ENCODE measurements at places on chromosomes 12 and 14.

GRCh38 chr12:13175499-13175898, 21.0 kb upstream of the EMP1 start:
- no peak for DNase-seq

GRCh38 chr12:5899675-5900074, 45.4 kb downstream of the ANO2 start:
- no peak for DNase-seq

DNA sequence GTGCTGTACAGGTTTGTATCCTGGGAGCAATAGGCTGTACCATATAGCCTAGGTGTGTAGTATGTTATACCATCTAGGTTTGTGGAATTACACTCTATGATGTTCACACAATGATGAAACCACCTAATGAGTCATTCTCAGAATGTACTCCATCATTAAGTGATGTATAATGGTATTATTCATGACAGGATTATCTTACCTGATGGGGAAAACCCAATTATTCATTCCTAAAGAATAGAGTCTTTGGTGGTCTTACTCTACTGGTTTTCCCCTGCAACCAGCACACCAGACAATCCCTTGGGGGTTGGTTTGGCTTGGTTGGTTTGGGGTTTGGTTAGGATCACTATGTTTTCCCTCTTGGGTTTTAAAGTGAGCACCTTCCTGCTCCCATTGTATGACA, 12.6 kb upstream of the OR10P1 start:
- no peak for DNase-seq

DNA sequence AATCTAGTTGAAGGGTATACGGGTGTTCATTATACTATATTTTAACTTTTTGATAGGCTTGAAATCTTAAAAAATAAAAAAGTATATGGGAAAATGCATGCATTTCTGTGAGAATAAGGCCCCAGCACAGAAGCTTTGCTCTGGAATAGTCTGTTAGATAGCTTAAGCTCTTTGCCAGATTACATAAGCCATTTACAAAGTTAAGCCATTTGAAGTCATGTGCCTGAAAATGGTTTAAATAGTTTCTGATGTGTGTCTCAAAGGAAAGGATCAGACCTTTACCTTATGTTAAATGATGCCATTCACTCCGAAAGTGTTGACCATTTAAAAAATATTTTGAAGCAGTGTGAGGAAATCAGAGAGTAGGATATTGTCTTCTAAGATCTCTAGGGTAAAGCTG, 51.3 kb downstream of the WASHC4 start:
- no peak for DNase-seq

GRCh38 chr12:1184402-1184801, 193.4 kb downstream of the ERC1 start:
- DNase-seq: no peak

DNA sequence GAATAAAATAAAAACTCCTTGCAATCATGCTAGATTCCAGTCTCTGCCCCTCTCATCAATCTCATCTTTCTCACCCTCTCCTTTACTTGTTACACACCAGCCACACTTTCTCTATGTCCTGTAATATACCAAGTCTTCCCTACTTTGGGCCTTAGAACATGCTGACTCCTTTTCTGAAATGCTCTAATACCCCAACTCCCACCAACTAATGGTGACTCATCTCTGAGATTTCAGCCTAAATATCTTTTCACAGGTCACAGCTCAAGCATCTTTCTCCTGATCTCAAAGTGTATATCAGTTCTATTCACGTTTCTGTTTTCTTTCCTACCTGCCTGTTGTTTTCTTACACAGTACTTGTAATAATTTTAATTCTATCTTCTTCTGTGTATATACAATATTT, 378.9 kb upstream of the PRICKLE1 start:
- DNase-seq: no peak

DNA sequence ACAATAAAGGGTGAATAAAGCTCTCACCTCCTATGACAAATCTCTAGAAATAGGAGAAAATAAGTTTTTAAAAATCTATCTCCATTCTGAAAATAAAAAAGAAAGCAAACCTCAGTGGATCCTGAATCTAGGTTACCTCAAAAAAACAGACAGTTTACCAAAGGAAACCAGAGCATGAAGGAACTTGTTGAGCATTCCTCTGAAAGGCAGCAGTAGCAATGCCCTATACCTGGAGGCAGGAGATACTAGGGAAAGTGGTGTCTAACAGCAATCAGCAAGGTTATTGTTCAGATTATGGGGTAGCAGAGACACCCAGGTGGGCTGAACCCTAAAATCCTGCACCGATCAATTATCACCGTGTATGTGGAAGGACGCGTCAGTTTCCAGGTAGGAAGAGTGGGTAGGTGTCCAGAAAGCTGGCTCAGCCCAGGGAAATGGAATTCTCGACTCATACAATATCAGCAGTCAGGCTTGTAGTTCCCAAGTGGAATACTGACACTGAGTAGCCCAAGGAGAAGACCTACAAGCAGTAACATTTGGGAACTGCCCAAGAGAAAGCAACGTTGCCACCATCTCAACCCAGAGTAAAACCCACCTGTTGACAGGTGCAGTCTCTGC, 128.3 kb downstream of the ST8SIA1 start:
- DNase-seq: no peak

- DNase-seq: no peak
Observed at GRCh38 chr14:94601884-94602391, 10.3 kb upstream of the SERPINA3 start.

GRCh38 chr12:106692896-106693820, 81.3 kb upstream of the RIC8B start:
- DNase-seq: no peak

DNA sequence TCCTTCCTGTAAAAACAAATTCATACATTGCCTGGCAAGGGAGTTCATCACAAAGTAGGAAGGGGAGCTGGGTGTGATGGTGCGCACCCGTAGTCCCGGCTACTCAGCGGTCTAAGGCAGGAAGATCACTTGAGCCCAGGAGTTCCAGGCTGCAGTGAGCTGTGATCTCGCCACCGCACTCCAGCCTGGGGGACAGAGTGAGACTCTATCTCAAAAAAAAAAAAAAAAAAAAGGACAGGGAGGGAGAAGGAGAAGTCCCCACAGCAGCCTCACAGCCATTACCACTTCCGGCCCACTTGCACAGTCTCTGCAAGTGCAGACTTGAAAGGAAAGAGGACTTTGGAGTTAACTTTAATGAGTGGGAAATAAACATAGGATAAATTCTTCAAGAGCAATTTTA, 121.0 kb downstream of the FBXL14 start:
- DNase-seq: no peak

- DNase-seq: no peak
Observed at GRCh38 chr12:19896041-19896440, 456.7 kb downstream of the AEBP2 start.

GRCh38 chr12:49921936-49922335, 18.2 kb upstream of the FAIM2 start:
- no peak for DNase-seq

- DNase-seq: no peak
Observed at GRCh38 chr14:55580470-55581341, 699 bp downstream of the KTN1 start.

DNA sequence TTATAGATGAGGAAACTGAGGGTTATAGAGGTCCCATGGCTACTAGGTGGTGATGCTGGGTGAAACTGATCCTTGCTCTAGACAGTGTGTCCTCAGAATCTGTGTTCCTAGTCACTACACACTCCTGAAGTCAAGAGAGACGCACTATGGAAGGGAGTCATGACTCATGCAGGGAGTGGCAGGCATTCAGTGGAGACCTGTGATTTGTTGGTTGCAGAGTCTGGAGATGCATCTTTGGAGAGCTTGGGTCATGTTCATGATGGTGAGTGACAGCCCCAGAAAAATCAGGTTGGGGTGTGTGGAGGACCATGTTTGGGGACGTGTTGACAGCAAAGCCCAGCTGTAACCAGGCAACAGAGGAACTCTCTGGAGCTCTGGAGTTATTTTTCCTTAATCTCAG, 38.0 kb upstream of the FBXO21 start:
- DNase-seq: no peak

- no peak for DNase-seq
Observed at GRCh38 chr14:77214216-77214615, 32.6 kb downstream of the TMEM63C start.

DNA sequence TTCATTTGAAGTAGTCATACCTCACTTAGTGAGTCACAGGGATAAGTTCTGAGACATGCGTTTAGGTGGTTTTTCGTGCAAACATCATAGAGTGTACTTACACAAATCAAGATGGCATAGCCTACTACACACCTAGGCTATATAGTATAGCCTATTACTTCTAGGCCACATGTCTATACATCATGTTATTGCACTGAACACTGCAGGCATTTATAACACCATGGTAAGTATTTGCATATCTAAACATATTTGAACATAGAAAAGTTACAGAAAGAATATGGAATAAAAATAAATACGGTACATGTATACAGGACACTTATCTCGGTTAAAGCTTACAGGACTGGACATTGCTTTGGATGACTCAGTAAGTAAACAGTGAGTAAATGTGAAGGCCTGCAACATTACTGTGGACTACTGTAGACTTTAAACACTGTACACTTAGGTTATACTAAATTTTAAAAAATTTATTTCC, 670.6 kb downstream of the SLC16A7 start:
- DNase-seq: no peak

DNA sequence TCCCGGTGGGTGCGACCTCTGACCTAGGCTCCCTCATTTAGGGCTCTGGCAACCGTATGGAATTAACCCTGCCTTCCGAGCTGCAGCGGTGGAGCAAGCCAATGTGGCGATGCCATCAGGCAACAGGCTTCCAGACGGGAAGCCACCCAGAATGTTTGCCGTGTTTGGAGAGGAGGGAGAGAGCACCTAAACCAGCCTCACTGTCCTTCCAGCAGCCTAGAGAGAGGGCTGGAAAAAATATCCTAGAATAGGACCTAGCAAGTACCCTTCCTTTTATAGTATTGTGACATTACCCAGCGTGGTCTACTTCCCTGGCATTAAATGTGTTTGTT, 287 bp upstream of the SLC2A13 start:
- no peak for DNase-seq

- no peak for DNase-seq
Observed at GRCh38 chr14:100526632-100527031, 60.6 kb downstream of the BEGAIN start.

DNA sequence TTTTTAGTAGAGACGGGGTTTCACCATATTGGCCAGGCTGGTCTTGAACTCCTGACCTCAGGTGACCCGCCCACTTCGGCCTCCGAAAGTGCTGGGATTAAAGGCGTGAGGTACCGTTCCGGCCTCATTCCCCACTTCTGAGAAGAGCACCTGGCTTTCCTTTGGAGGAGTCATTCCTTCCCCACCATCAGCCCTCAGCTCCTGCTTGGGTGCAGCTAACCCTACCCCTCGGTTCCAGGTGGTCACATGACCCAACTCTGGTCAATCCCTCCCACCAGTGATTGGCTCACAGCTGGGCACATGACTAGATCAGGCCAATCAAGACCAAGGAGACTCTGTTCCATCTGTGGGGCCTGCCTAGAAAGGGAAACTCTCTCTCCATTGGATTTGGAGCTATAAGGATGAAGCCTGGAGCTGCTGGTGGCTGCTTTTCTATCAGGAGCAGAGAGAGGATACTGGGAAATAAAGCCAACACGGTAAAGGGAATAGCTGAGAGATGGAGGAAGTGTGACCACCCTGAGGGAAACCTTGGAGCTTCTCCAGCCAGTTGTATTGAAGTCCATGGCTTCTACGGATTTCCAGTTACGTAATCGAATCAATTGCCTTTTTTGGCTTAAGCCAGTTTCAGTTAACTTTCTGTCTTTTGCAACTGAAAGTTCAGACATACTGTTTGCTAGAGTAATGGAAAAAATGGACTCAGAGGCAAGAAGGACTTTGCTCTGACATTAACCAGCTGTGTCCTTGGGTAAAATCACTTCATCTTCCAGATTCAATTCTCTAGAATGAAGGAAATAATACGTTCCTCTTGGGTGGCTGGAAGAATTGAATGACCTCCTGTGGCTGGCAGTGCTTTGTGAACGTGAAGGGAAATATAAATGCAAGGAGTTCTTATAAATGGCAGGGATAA, 19.7 kb upstream of the IFT81 start:
- no peak for DNase-seq

- no peak for DNase-seq
Observed at GRCh38 chr12:113403435-113404415, at the start of gene SDS. SDS (minus strand) TSS chr12:113403887; CDS start chr12:113399708, 4,179 bp downstream.

- DNase-seq: no peak
Observed at GRCh38 chr12:119710374-119710964, 42.5 kb downstream of the PRKAB1 start.

GRCh38 chr12:27505109-27505508, 18.9 kb upstream of the PPFIBP1 start:
- DNase-seq: no peak

GRCh38 chr12:269191-269590, 6.6 kb upstream of the SLC6A13 start:
- DNase-seq: no peak

- no peak for DNase-seq
Observed at GRCh38 chr12:2559931-2560330, 234.8 kb upstream of the FKBP4 start.

DNA sequence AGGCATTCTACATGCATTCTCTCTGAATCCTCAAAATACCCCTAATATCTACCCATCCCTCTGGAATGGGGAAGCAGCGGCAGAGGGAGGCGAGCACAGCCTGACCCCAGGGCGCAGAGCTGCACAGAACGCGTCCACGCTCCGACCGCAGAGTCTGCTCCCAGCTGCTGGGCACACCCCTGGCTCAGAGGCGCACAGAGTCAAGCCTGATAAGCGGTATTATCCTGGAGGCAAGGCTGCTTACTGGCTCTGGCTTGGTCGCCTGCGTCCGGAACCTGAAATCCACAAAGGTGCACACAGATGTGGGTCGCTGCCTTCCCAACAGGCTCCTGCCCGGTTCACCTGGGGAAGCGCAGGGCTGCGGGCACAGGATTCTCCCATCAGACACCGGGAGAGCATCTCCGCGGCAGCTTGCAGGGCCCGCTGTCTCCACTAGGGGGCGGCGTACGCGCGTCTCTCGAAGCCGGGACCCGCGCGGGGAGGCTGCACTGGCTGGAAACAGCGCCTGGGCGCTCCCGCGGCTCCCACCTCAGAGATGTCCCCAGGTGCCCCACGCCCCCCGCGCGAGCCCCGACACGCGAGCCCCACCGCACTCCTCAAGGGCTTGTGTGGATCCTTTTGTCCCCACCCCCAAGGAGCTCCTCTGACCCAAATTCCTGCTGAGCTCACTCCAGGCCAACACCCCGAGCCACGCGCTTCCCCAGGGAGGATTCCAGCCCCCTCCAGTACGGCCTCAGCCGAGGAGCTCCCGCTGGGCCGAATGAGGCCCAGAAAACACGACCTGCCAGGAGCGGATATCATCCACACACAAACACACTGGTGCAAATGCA, 120.1 kb upstream of the FZD10 start:
- no peak for DNase-seq

GRCh38 chr14:77094672-77095284, 3.3 kb upstream of the CIPC start:
- no peak for DNase-seq

GRCh38 chr14:72000907-72001306, 68.7 kb downstream of the RGS6 start:
- no peak for DNase-seq

Data from iPS DF 19.7 (cell line).